ENCODE measurements at places on chromosomes 16 and 17.

DNA sequence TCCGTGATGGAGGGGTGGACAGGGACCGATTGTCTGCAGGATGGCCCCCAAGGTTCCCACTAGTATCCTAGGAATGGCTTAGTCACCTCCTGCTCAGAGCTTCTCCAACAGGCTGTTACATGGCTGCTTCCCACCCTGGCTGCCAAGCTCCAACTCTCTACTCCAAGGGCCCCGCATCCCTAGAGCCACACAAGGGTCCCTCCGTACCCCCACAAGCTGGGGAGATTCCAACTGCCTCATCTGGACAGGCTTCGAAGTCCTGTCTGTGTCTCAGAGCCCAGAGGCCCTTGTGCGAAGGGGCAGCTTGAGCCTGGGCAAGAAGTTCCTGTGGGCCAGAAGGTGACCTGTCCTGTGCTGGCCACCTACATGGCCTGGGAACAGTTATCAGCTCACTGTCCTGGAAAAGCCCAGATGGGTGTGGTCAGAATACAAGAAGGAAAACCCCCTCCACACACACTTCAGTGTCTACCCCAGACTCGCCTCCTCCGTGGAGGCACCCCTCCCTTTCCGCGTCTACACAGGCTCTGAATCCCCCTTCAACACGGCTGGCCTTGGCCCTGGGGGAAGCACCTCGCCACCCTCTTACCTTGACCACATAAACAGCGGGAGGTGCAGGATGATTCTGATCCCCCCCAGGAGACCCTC lies 586 bp downstream of the MEAK7 start:
- DNase-seq = no peak

DNA sequence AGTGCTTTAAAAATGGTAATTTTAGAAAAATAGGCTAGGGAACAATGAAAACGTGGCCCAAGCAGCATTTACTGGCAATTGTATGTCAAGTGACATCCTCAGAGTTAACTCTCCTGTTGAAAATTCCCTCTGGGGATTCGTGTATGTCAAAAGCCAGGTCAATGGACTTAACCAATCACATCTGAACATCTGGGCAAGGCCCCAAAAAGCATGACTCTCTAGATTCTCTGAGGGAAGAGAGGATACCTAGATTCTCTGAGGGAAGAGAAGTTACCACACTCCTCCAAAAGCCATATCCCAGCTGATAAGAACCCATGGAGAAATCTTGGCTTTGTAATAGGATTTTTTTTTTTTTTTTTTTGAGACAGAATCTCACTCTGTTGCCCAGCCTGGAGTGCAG lies 23.5 kb downstream of the NFE2L1 start:
- DNase-seq = no peak

- DNase-seq = no peak
Observed at GRCh38 chr17:29619251-29619650, 3.5 kb downstream of the CORO6 start.

DNA sequence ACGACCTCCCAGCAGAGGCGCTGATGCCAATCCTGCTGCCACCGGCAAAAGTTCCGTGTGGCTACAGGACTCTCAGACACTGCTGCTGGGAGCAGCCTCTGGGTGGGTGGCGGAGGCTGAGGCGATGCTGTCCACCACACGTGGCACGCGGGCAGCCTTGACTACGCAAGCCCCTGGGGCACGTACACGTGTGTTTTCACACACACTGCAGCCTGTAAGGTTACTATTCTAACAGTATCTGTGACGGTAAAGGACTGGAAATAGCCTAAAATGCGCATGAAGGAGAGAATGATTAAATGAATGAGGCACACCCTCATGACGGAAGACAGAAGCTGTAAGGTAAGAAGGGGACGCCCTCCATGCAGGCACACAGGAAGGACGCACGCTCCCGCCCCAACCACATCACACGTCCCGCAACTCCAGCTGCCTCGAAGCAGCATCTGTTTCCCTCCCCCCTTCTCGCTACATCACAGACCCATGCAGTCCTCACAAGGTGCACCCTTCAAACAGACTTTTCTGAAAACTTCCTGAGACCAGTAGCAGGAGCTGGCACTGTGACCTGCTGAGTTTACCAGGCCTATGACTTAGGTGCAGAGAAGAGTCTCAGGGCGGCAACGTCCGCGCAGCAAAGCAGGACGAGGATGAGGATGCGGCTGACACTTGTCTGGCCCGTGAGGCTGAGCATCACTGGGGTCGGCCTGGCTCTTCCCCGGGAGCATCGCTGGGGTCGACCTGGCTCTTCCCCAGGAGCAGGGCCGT lies 28.7 kb upstream of the FASN start:
- no peak for DNase-seq

- DNase-seq = no peak
Observed at GRCh38 chr17:12596961-12597360, 68.7 kb upstream of the MYOCD start.

GRCh38 chr16:86261379-86261778 lies 248.9 kb upstream of the FOXF1 start:
- no peak for DNase-seq

- no peak for DNase-seq
Observed at GRCh38 chr16:5541356-5541755, 443.8 kb upstream of the EEF2KMT start.
